ENCODE measurements at places on chromosomes 2 and 18.
A peak's percentile ranks its signal among the peaks of the same experiment; 100 is the strongest.

DNA sequence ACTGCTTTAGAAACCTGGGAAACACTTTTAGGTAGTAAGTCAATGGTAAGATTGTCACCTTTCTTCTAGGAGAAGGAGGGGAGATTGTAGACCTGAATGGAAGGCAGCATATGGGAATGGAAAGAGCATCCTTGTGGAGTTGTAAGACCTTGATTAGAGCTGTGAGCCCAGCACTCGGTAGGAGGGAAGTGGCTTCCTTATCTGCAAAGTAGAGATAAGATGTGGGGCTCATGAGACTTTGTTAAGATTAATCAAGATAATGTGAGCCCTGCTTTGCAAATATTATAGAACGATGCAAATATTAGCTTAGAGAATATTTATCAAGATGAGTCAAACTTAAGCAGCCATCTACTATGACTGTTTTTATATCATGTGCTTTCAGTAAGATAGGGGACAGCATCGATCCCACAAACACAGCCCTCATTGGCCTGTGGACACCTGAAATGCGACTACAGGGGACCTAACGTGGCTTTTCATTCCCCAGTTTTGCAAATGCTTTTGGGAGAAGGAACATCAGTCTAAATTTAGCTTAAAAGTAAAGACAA lies 243.7 kb downstream of the LTBP1 start:
- no peak for DNase-seq

- peak; percentile 10 for DNase-seq
Observed at GRCh38 chr18:52160636-52161035, 179.4 kb upstream of the DCC start.

DNA sequence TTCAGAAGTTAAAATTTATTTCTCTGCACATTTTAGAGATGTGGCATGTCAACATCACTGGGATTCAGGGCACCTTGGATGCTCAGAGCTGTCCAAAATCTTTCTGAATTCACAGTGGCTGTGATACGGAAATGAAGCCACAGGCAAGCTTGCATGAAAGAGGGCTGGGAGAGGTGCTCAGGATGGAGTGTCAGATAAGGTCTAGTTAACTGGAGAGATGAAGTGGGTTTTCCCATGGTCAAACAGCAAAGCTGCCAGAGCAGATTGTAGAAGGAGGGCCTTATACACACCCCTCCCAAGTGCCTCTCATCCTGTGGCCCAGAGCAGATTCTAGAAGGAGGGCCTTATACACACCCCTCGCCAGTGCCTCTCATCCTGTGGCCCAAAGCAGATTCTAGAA lies 286.8 kb upstream of the PXDN start:
- DNase-seq = no peak

DNA sequence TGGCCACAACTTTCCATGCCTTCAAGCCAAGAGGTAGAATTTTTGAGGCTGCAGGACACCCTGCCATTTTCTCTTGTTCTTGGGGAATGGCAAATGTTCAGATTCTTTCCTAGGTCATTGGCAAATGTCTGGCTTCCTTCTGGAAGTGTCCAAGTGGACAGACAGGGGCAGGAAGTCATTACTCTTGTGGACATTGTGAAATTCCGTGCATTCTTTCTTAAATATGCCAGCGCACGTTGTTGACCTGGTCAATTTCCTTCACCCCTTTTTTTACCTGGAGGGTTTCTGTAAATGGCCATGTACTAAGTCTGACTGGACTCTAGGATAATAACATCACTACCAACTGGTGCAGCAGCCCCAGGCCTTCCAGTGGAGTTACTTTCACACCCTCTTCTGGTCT lies 13.9 kb downstream of the ASB18 start:
- DNase-seq = no peak

GRCh38 chr2:30358842-30359241 lies 88.2 kb upstream of the LCLAT1 start:
- DNase-seq = no peak

- no peak for DNase-seq
Observed at GRCh38 chr2:133252780-133253355, 315.4 kb downstream of the NCKAP5 start.

DNA sequence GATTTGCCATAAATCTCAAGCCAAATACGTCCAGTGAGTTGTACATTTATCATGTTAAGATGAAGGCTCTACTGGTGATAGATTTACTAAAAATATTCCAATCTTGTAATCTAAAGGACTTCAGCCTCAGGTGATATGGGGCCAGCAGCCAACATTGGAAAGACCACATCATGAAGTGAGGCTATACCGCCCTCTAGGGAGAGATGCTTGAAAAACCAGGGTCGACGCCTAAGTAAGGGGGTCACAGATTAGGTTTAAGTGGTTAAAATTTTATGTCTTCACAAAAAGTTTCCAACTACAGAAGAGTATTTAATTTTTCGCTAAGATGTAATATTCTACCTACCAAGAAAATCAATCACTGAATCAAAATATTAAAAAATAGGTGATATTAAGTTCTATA lies 33.3 kb downstream of the DOCK10 start:
- DNase-seq = no peak

DNA sequence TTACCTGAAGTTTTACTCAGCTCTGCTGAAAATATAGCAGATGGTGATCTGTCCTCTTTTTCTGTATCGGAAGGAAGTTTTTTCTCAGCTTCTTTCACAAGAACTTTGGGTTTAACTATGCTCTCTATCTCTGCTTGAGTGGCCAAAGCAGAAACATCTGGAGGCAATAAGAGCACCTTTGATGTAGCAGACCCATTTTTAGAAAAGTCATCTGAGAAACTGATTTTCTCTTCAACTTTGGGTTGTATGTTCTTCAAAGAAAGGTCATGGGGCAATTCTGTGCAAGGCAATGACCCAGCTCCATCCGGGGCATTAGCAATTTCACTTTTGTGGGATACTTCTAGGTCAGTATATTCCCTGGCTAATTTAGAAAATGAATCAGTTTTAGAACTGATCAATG lies 25.2 kb downstream of the RTN4 start:
- DNase-seq = no peak

DNA sequence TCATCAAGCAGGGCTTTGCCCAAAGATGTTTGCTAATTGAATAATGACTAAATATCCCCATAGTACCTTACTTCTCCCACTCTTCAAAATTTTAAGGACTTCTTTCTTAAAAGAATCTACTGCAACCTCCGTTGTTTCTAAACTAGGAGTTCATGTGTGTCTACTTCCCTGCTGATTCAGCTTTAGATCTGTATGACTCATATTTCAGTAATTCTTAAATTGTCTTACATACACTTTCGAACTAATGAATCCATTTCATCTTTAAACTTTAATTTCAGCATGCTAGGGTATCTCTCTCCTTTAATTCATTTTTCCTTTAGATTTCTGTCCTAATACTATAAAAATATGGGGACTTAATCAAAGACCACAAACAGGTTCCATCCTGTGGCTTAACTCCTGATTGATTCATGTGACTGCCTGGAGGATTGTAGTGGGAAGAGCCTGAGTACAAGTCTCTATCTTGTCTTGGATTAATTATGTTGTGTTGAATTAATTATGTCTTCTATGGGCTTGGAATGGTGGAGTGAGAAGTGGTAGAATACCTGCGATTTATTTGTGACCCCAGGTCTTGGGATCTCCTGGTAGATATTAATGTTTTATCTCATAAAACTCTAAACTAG lies 24.9 kb upstream of the COL5A2 start:
- no peak for DNase-seq

GRCh38 chr2:506451-506850 lies 170.8 kb downstream of the TMEM18 start:
- no peak for DNase-seq

- DNase-seq = no peak
Observed at GRCh38 chr18:47501946-47502345, 250.5 kb upstream of the SKOR2 start.

DNA sequence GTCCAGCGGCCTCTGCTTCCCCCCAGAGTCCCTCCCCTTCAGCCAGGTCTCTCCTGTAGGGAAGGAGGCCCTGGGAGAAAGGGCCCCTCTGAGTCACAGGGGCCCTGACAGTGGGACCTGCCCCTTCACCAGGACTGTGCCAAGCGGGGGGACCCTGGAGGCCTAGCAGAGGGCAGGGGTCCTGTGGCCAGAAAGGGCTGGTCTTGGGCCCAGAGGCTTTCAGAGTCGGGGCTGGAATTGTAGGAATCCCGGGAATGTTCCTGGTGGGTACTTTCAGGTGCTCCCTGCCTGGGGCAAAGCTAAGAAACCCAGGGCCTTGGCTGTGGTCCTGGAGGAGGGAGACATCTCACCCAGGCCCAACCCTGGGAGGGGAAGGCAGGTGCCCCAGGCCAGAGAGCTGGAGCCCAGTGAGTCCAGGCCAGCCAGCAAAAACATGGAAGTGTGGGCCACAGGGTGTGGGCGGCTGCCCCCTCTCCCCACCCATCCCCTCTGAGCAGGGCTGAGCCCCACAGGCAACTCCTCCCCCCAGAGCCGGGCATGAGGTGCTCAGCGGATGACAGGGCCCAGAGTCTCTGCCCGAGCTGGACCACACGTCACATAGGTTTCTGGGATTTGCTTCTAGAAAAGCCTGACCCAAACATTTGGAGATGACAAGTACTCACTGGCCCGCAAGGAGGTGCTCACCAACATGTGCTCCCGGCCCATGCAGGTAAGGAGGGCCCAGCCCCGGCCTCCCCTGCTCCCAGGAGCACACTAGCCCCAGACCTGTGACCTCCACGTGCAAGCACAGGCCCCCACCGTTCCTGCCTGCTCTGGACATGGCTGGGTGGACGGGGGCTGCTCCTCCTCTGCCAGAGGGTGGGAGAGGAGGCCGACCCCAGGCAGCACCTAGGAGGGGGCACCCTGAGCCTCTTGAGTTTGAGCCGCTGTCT lies 48.2 kb upstream of the ALPP start:
- DNase-seq = no peak

GRCh38 chr2:184532551-184532950 lies 65.8 kb upstream of the ZNF804A start:
- DNase-seq = no peak

DNA sequence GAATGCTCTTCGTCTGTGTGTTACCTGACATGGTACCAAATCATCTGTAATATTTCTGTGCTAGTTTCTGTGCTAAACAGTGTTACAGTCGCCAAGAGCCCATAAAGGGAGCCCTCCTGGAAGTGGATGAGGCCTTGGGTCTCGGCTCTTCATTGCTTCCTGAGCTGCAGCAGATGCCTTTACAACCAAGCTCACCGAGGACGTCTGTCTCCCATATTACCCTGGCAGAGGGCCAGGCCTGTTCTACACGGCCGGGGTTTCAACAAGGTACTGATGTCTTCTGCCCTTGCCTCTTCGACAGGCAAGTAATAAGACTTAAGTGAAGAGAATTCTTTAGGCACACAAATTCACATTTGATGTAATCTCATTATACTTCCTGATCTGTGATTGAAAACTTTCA lies 16.8 kb downstream of the RPL31 start:
- peak; percentile 37 for DNase-seq

DNA sequence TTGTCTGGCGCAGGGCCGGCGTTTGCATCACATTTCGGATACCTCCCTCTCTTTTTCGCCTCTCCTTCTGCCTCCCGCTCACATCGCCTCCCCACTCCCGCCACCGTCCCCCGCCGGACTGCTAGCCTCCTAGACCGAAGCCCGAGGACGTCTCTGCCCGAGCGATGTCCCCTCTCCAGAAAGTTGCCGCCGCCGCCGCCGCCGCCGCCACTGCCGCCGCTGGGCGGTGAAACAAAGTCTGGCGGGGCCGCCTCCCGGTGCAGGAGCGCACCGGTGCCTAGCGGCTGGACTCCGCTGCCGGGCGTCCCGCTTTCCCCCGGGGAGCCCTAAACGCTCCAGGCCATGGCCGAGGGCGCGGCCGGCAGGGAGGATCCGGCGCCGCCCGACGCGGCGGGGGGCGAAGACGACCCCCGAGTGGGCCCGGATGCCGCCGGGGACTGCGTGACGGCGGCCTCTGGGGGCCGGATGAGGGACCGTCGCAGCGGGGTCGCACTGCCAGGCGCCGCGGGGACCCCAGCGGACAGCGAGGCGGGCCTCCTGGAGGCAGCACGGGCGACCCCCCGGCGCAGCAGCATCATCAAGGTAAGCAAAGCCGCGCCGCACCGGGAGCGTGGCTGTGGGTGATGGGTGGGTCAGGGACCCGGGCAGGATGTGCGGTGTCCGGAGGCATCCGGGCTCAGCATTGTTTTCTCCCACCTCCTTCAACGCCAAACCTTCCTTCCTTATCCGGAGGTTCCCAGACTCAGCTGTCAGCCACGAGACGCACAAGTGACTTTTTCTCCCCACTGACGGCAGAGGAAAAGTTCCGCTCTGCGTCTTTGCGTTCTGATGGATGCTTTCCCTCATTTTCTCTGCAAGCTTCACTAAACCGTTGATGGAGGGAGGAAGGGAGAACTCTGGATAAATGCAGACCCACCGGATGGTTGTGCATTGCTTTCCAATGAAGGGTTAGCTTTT lies 643 bp downstream of the PLCL1 start:
- peak; percentile 50 for DNase-seq

DNA sequence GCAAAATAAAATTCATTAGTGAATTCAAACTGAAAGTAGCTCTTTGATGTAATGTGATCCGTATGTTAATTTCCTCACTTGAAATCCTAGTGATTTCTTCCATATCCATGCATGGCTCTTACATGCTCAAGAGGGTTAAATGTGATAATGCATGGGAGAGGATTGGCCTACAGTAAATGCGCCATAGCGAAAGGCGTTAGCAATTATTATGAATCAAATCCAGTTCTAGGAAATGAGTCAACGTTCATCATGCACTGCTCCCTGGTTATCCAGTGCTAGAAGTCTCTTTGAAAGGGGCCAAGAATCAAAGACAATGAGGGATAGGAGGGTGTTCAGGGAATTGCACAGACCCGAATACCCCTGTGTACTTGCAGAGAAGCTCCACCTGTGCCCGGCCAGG lies 101.4 kb upstream of the RASGRP3 start:
- no peak for DNase-seq

- no peak for DNase-seq
Observed at GRCh38 chr2:64796926-64797325, 143.2 kb upstream of the SERTAD2 start.

- no peak for DNase-seq
Observed at GRCh38 chr18:50274941-50275340, 6.4 kb downstream of the MBD1 start.

- no peak for DNase-seq
Observed at GRCh38 chr2:46800625-46801349, 114.8 kb downstream of the MCFD2 start.

GRCh38 chr2:72533765-72534164 lies 292.1 kb downstream of the EXOC6B start:
- DNase-seq = no peak

DNA sequence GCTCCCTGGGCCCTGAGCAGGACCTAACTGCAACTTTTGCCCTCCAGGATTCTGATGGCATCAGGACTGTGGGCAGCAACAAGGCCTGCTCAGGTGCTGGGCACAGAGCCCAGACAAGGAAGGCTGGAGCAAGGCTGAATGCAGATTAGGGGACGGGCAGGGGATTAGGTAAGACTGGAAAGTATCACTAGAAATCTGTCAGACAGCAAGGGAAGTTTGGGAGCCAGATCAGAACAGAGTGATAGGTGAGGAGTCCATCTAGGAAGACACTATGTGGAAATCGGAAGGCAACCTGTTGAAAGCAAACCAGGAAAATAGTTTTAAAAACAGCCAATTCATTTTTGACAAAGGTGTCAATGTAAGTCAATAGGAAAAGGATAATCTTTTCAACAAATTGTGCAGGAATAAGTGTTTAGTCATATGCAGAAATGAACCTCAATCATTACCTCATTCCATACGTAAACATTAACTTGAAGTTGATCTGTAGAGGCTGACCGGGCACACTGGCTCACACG lies 56.4 kb upstream of the STPG4 start:
- DNase-seq = no peak
